ENCODE measurements at places on chromosomes 1 and 21.

- DNase-seq: peak; percentile 75
These were observed 54.6 kb downstream of the PRKCZ start for GRCh38 chr1:2104621-2105427.

DNA sequence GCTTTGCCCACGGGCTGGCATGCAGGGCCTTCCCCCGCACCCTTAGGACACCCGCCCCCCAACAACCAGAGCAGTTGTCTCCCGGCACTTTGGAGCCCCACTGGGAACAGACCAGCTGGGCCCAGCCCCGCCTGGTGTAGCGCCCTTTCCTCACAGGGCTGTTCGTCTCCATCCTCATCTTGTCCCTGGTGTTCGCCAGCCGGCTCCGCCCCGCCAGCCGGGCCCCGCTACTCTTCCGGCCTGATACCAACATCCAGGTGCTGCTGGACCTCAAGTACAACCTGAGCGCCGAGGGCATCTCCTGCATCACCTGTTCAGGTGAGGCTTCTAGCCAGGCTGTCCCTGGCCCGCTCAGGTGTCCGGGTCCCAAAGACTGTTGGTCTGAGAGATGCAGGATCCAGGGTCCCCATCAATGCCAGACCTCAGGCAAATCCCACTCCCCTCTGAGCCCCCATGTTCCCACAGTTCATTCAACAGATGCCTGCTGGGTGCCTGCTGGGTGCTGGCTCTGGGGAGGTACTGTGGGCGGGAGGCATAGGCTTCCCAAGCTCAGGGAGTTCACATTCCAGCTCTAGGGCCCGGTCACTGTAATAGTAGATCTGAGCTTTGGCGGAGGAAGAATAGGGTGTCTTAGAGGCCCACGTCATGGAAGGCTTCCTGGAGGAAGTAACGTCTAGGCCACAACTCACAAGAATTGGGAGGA is 41.7 kb downstream of the DISP3 start:
- DNase-seq: no peak

- no peak for DNase-seq
These were observed 35.1 kb downstream of the DIRAS3 start for GRCh38 chr1:68015369-68015768.

DNA sequence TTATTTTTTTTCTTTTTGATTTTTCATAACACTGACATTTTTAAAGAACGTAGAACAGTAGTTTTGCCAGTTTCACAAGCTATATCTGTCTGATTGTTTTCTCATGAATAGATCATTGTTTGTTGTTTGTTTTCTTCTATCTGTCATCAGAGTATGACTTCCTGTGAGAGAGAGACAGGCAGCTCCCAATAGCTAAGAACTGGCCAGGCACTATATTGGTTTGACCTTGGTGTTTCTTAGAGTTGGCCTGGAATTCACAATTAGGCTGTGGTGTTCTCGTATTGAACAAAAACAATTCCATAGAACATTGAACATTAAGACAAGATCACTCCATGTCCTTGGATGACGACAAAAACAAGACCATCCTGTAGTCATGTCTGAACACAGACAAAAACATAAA is 43.4 kb downstream of the RPS6KC1 start:
- DNase-seq: no peak

DNA sequence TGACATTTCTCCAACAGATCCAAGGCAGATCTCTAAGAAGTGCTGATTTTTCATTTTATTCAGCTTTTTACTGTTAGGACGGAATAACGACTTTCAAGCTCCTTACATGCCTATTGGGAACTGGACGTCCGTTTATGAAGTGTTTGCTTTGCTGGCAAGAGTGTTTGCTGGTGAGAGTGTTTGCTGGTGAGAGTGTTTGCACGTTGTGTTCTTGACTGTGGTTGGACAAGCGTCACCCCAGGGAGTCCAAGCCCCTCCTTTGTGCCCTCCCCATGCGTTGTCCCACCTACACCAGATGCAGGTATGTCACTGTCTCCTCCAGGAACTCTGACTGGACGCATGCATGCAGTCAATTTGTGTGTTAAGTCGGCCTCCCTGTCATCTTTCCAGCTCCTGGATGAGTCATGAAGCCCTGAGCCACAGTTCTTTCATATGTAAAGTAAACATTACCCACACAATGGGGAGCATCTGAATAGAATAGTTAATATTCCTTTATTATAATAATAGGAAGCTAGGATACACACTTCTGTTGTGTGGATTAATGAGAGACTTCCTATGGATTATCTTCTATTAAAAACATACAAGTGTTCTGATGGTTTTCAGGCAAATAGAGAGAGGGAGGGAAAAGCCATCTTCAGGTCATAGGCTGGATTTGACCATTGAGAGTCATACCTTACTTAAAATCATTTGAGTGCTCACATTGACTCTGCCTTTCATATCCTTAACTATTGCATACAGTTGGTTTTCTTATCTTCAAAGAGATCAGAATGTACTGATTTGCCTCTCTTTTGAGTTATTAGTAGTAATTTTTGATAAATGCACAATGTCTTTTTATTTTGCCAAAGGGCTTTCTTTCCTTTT is 119.2 kb downstream of the GALNT2 start:
- DNase-seq: peak; percentile 91

DNA sequence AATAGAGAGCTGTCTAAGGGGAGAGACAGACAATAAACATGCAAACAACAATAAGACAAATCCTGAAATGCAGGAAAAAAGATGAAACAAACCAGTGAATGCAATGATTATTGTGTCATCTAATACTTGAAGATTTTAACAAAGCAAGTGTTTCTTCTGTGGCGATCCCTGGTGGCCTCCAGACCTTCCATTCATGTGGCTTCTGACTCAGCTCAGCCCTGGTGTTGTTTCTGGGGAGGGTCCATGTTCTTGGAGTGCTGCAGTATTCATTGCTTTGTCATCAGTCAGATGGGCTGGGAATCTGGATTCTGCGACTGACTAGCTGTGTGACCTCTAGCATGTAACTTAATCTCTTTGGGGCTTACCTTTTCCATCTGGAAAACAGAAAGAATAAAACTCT is 1.5 kb upstream of the C2CD4D start:
- DNase-seq: no peak

- DNase-seq: no peak
These were observed 294.1 kb upstream of the KAZN start for GRCh38 chr1:14304381-14304865.

DNA sequence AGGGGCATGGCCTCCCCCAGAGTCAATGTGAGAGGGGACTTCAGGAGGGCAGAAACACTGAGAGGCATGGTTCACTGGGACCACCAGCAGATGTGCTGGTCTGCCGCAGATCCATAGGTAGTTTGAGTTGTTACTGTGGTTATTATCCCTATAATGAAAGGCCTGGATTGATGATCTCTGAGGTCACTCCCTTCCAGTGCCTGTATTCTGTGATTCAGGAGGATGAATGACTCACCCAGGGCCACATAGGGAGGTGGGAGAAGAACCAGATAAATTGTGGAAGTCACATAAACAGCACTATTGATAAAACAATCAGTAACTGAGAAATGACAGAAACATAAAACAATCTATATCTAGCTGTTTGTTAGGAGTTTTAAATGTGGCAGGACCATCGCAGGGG is 22.7 kb upstream of the ACTL8 start:
- DNase-seq: no peak
